LHCN-M2 (cell line): ENCODE measurements at places on chromosomes 12 and 14. TPM values are rescaled to one million over a fixed set of nuclear protein-coding genes. Genes with fewer than 3 reads are reported as not detected.

Gene OAS2
- 2.9 and 9.9 TPM in 2 replicates for total RNA-seq

Gene FBRSL1
- total RNA-seq = 6.1 and 12.0 TPM in 2 replicates

Gene NGB
- not detected in 2 replicates for total RNA-seq

Gene ZNF385A
- 2.6 and 3.7 TPM in 2 replicates for total RNA-seq

Gene AQP6
- total RNA-seq = not detected in 2 replicates

Gene RNF212B
- not detected in 2 replicates for total RNA-seq

Gene LRRIQ1
- total RNA-seq = 0.19 and 0.34 TPM in 2 replicates

Gene MANSC4
- not detected in 2 replicates for total RNA-seq

Gene TMTC1
- total RNA-seq = 111 and 136 TPM in 2 replicates

Gene ITGB7
- total RNA-seq = not detected in 2 replicates

DNA sequence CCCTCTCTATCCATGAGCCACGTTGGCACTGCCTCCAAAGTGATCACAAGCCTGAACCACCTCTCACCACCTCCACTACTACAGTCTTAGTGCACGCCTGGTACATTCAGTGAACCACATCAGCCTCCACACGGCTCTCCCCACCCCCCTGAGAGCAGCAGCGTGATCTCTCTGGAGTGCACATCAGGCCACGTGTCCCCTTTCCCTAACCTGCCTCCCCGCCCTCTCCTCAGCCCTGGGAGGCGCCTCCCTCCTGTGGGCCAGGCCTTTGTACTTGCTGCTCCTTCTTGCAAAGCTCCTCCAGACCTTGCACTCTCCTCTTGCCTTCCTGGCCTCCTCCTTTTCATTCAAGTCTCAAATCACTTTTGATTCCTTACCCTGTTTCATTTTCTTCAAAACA lies 49.8 kb downstream of the SLC6A12 start:
- DNase-seq = no peak

DNA sequence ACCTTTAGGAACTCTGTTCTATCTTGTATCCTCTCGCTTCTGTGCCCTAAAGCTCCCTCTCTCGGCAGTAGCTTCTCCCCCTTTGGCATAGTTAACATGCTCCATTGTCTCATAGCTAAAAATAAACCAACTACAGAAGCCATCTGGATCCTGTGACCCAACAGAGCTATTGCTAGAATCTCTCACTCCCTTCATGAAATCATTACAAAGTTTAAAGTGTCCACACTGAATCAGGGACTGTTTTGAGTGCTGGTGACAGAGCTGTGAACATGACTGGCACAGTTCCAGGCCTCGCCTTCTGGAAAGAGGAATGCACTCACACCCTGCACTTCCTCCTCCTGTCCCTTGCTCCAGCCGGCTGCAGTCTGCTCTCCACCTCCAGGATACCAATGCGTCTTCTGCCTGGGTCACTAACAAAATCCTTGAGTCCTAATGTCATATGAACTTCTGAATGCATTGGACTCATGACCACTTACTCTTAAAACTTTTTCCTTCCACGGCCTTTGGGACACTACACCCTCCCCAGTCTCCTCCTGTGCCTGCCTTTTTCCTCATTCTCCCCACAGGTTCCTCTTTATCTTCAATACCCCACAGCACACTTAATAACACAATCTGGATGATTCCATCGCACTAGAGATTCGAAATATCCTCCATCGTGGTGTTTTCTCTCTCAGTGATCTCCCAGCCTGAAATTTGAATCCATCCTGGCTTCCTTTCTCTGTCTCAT lies 13.2 kb downstream of the PLBD1 start:
- peak; percentile 12 for DNase-seq

GRCh38 chr14:92937051-92937937 lies 14.3 kb downstream of the CHGA start:
- no peak for DNase-seq

- DNase-seq = no peak
Measured at GRCh38 chr12:52010692-52011601, 4.2 kb downstream of the TAMALIN start.

DNA sequence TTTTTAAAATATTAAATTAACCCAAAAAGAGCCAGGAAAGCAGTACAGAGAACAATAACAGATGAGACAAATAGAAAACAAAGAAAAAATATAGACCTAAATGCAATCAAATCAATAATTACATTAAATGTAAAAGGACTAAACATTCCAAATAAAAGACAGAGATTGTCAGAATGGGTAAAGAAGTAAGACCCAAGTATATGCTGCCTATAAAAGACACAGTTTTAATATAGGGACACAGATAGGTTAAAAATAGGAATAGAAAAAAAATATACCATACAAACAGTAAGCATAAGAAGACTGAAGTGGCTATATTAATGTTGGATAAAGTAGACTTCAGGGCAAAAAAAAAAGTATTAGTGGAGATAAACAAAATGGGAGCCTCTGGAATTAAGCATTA lies 163.1 kb upstream of the BCL2L14 start:
- DNase-seq = no peak

DNA sequence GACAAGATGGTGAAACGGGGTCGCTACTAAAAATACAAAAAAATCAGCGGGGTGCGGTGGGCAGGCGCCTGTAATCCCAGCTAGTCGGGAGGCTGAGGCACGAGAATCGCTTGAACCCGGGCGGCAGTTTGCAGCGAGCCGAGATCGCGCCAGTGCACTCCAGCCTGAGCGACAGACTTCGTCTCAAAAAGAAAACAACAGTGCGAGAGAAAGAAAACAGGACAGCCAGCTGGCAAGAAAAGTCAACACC lies 633 bp upstream of the RNU4-2 start:
- no peak for DNase-seq

- DNase-seq = no peak
Measured at GRCh38 chr12:131057722-131058515, 104.2 kb downstream of the ADGRD1 start.

DNA sequence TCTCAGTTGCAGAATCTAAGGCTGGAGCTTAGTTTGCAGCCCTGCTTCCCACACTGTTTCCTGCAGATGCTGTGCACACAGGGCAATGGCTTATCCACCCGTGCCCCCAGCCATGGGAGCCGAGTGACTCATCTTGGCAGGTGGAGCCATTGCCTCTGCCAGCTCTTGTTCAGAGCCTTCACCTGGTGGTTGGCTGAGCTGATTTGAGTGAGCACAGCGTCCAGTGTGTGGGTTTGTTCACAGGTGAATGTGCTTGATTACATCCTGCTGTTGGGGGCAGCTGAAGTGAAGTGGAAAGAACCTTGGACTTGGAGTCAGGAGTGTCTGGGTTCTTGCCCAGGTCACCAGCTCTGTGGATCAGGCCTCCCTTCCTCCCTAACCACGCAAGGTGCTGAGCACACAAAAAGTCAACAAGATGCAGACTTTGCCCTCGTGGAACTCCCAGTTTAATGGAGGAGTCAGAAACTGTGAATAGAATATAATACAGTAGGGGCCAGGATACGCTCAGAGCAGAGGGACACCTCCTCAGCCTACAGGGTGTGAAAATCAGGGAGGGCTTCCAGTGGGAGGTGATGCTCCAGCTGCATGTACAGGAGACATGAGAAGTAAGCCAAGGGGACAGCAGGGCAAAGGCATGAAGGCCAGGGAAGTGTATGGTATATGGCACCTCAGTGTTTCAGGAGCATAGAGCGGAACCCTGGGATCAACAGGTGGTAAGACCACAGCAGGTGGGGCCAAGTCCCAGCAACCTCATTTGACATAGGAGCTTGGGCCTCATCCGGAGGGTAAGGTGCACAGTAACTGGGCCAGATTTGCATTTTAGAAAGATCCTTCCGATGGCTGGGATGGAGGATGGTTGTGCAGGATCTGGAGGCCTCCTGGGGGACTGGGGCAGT lies 22.8 kb downstream of the JDP2 start:
- DNase-seq = peak; percentile 37

- DNase-seq = peak; percentile 99
Measured at GRCh38 chr12:127559349-127560040, 707.5 kb upstream of the TMEM132C start.

- DNase-seq = no peak
Measured at GRCh38 chr12:50569321-50569720, 64.5 kb downstream of the DIP2B start.

DNA sequence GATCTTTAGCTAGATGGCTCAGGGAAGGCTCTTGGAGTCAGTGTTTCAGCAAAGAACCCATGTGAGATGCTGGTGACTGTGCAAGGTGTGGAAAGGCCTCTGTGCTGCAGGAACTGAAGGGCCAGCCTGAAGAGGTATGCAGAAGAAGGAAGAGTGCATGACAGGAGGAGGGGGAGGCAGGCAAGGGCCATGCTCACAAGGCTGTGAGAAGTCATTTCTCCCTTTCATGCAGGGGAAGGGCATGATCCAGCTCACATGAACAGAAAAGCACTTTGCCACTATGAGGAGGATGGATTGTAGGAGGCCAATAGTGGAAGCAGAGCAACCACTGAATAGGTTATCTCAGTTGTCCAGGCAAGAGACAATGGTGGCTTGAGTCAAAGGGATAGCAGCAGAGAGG lies 83.7 kb downstream of the SSPN start:
- no peak for DNase-seq

GRCh38 chr14:63788011-63788933 lies 60.4 kb upstream of the SGPP1 start:
- DNase-seq = peak; percentile 31

DNA sequence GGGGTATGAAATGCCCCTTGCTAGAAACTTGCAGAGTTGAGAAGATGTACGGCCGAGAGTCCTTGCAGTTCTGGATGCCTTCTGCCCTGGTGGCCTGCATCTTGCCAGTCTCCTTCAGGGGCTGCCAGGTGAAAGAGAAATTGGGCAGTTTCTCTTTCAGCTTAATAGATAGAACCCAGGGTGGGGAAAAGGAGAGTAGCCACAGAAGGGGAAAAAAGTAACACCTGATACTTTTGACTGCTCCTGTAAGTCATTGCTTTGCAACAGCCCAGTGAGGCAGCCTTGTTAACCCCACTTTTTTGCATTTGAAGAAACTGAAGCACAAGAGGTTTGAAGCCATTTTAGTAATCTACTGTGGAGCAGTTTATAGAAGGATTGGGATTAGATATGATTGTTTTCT lies 27.6 kb downstream of the TDP1 start:
- no peak for DNase-seq

GRCh38 chr14:102971314-102971713 lies 48.9 kb downstream of the AMN start:
- DNase-seq = no peak

DNA sequence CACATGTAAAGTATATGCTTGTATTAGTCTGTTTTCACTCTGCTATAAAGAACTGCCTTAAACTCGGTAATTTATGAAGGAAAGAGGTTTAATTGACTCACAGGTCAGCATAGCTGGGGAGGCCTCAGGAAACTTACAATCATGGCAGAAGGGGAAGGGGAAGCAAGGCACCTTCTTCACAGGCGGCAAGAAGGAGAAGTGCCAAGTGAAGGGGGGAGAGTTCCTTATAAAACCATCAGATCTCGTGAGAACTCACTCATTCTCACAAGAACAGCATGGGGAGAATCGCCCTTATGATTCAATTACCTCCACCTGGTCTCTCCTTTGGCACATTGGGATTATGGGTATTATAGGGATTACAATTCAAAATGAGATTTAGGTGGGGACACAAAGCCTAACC lies 229.5 kb upstream of the PLXNC1 start:
- no peak for DNase-seq
